ENCODE measurements at places on chromosomes 1 and 21.

GRCh38 chr21:15063081-15063813, 1.6 kb downstream of the NRIP1 start:
- DNase-seq, result no peak

DNA sequence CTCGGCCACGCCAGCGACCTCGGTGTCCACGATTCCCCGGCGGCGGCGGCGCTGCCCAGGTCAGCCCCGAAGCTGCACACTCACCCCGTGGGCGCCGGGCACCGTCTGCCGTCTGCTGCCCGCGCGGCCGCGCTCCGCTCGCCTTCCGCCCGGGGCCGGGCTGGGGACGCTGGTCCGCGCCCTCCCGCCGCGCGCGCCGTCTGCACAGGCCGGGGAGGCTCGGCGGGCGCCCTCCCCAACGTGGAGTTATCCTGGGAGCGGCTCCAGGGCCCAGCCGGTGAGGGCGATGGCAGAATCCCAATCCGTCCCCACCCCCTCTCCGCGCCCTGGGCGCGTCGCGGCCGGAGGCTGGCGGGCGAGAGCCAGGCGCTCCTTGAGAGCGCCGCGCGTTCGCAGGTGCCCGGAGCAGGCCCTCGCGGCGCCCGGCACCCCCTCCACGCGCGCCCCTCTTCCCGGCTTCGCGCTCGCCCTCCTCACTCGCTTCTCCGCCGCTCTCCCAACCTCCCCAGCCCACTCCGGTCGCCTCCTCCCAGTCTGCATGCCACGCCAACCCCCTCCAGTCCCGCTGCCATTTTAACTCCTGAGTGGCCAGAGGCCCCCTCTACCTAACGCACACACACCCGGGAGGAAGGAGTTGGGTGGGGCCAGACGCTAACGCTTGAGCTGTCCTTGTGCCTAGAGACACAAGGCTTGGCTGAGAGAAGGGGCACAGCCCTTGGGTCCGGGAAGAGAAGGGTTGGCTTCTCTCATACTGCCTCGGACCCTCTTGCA, at the start of gene LRRN2:
TSS of gene LRRN2 (minus strand) at position 503 of the 771 bp plus-strand sequence. CDS start 65,746 bp downstream, outside the sequence.
- peak; percentile 67 for DNase-seq

DNA sequence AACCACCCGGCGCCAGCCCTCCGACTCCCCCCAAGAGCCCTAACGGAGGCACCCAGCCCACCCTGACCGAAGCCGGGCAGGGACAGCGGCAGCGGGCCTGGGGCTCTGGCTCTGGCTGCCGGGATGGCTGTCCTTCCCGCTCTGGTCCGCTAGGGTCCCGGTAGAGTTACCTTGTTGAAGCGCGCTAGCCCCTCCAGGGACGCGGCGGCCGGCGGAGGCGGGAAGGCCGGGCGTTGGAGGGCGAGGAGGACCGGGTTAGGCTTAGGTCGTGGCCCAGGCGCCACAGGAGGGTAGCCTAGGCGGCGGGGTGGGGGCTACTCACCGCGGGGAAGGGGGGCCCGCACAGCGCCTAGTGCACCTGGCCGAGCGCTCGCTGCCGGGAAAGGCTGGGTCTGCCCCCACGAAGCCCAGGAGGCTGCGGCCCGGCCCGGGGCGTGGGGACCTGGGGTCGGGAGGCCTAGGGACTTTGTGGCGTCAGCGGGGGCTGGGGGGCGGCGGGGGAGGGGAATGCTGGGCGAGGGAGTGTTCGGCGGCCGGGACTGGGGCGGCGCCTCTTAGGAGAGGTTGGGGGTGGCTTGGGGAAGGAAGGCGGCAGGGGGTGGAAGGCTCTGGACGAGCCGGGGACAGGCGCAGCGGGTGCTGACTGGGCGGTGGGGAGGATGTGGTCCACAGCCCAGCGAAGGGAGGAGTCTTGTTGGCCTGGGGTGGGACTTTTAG, at the start of gene TRIM17:
TSS of gene TRIM17 (minus strand) at position 645 of the 717 bp plus-strand sequence. CDS start 1,789 bp downstream, outside the sequence.
- DNase-seq, result peak; percentile 30

DNA sequence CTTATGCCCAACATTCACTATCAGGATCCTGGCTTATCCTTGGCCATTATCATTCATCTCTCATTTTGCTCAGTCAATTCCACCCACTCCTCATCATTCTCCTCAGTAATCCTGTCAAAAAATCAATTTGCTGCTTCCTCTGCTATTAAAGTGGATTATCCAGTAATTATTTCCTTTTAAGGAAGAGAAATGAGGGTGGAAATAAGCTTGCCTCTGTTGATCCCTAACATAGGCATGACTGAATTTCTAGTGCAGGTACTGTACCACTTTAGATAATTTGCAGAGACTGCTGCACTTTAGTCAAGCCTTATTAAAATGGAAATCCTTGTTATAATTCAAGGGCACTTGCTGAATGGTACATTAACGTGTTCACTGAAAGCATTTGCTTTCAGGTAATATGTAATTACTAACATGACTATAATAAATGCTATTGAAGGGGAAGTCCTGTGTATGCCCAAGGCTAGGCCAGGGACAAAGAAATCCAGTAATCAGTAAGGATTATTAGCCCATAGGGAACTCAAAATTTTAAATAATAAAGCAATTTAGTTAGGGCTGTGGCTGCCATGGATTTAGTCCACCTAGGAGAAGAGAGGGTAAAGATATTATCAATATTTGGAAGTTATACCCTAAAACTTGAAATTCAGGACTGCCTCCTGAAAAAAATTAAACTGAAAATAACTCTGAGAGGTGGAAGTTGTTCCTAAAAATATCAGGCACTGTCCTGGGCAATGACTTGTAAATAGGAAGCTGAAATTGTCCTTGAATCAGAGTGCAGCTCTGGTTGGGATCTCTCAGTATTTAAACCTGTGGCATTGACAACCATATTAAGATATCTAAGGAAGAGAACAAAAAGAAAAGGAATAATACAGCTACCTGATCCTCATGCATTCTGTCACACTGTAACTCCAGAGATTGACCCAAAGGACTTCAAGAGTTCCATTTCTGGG, 43.4 kb downstream of the RGS2 start:
- no peak for DNase-seq

DNA sequence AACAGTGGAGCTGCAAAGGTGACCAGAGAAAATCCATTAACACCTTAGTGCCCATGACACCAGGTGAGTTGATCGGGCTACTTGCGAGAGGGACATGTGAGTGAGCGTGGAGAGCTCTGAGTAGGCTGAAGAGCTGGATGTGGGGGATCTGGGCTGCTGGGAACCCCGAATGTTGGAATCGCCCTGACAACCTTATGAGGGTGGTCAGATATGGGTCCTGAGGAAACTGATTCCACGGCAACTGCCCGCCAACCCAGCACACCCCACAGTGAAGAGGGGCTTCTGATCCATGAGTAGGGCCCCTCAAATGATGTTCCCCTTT, 705 bp upstream of the QSOX1 start:
- no peak for DNase-seq

- no peak for DNase-seq
These were observed 40.7 kb downstream of the PLEKHA6 start for GRCh38 chr1:204319027-204319426.

GRCh38 chr1:149925345-149925744, 2.3 kb downstream of the SF3B4 start:
- DNase-seq, result no peak

DNA sequence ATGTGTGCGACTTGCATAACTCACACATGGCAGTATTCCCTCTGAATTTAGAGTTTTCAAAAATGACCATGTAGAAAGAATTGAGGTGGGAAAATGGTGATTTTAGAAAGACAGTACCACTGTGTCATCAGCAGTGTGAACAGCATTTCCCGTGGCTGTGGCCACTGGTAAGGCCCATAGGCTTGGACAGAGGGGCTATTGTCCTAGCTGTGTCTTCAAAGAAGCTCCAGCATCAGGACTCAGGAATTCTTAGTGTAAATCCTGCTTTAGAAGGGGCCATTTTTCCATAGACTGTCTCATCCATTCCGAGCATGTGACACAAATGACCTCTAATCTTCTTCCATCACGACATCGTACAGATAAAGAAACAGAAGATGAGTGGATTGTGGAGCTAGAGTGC, 119.3 kb upstream of the BACE2 start:
- DNase-seq, result no peak

GRCh38 chr1:208349694-208350330, 105.6 kb upstream of the PLXNA2 start:
- no peak for DNase-seq
